ENCODE measurements at places on chromosomes 5 and 9. TPM values are rescaled to one million over a fixed set of nuclear protein-coding genes. Genes with fewer than 3 reads are reported as not detected.

ZCCHC7 gene
- total RNA-seq, result 21.6 TPM

DNA sequence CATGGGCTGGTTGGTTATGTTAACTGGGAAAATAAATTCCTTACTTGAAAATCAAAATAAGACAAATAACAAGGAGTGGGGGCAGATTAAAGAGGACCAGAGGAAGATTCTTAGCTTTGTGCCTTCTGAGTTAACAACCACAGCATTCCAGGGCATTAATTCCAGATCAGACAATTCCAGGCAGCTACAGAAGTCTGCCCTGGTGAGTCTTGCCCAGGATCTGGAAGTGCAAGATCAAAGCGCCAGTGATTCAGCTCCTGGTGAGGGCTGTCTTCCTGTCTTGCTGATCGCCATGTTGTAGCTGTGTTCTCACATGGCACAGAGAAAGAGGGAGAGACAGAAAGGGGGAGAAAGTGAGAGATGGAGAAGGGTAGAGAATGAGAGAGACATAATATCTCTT lies 65.6 kb downstream of the ANXA2R start:
- H3K36me3 ChIP-seq, result peaks cover 3% of the 10 kb centered on the region
- no peaks in the 10 kb centered on the region for H3K27me3 ChIP-seq
- no peak overlapping the region for H3K27ac ChIP-seq
- H3K4me1 ChIP-seq, result no peaks in the 10 kb centered on the region
- DNase-seq, result no peak

PCDHB4 gene
- 2.6 TPM for total RNA-seq

- peak overlapping the region; percentile 83 for H3K27ac ChIP-seq
- H3K27me3 ChIP-seq, result no peaks in the 10 kb centered on the region
- no peak for DNase-seq
- peaks cover 14% of the 10 kb centered on the region for H3K36me3 ChIP-seq
- H3K4me3 ChIP-seq, result peak overlapping the region; percentile 29
Measured at GRCh38 chr5:123785162-123786071, 273.4 kb downstream of the CSNK1G3 start.

- H3K4me3 ChIP-seq, result no peak overlapping the region
- H3K36me3 ChIP-seq, result peaks cover 7% of the 10 kb centered on the region
- no peak overlapping the region for H3K27ac ChIP-seq
- DNase-seq, result peak; percentile 63
- peaks cover 6% of the 10 kb centered on the region for H3K4me1 ChIP-seq
- H3K27me3 ChIP-seq, result no peaks in the 10 kb centered on the region
Measured at GRCh38 chr9:6827439-6828145, 69.8 kb downstream of the KDM4C start.

DNA sequence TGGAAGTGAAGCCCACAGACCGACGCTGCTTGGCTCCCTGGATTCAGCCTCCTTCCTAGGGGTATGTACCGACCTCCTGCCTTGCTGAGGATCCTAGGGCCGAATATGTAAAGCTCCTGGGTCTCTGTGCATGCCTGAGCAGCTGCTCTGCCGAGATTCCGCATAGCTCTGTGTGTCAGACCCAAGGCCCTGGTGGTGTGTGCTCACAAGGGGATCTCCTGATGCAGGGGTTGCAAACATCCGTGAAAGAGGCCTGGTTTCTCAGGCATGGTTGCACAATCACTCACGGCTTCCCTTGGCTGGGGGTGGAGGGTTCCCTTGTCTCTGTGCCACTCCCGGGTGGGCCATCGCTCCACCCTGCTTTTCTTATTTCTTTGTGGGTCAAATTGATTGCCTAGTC lies 19.9 kb upstream of the SVEP1 start:
- peaks cover 16% of the 10 kb centered on the region for H3K36me3 ChIP-seq
- H3K27ac ChIP-seq, result no peak overlapping the region
- no peak for DNase-seq
- peaks cover 4% of the 10 kb centered on the region for H3K4me1 ChIP-seq
- H3K4me3 ChIP-seq, result no peak overlapping the region
